NCI-H2029 treated with DMSO at 0.1 percent for 48 hours (cell line): ENCODE measurements at places on chromosomes 1 and 21.

DNA sequence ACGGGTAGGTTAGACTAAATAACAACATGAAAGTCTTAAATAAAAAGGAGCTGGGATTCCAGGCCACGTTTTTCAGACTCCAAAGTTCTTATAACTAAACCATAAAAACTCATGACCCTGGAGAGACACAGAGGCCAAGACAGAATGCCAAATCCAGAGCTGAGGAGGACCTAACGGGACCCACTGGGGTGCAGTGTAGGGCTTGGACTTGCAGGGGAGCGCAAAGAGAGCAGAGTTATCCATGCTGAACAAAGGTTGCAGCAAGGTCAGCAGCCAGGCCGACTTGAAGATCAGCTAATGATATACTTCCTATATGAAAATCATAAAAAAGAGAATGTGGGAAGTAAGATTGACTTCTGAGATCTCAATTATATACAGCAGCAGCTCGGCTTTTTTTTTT, 237.1 kb downstream of the TM2D1 start:
- no peak for DNase-seq

GRCh38 chr1:67134695-67135094, at the start of gene C1orf141:
Gene C1orf141, minus strand, starts transcription at chr1:67134970. Its CDS starts 7,730 bp downstream, at chr1:67127240.
- DNase-seq: no peak

DNA sequence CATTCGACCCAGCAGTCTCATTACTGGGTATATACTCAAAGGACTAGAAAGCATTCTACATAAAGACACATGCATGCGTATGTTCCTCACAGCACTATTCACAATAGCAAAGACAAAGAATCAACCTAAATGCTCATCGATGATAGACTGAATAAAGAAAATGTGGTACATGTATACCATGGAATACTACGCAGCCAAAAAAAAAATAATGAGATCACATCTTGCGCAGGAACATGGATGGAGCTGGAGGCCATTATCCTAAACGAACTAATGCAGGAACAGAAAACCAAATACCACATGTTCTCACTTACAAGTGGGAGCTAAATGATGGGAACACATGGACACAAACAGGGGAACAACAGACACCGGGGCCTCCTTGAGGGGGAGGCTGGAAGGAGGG, 43.7 kb downstream of the ELF3 start:
- DNase-seq: no peak

DNA sequence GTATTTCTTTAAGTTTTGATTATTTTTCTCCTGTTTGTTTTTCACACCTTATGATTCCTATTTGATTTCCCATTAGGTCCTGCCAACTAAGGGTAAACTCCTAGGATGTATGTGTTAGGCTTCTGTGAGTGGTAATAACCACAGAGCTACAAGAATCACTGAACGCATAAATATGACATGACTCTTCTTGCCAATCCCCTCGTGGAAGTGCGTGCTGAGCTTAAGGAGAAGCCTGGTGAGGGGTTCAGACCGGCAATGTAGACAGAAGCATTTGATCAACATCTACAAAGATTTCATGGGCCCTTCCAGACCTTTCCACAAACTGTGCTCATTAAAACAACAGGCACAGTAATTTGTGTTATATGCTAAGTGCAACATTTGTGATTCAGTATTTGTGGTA, 273.8 kb upstream of the SNX7 start:
- no peak for DNase-seq

DNA sequence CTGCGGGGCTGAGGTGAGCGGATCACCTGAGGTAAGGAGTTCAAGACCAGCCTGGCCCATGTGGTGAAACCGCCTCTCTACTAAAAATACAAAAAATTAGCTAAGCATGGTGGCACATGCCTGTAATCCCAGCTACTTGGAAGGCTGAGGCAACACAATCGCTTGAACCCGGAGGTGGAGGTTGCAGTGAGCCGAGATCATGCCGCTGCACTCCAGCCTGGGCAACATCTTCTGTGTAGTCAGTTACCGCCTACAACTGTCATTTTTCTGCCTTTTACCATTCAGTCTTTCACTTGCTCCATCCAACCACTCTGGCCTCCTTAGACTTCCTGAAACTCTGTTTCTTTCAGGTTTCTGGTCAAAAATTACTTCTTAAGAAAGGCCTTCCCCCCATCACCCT, 2.2 kb downstream of the MYCBP start:
- DNase-seq: no peak

GRCh38 chr1:105138458-105138893, 1388.8 kb downstream of the AMY1C start:
- DNase-seq: peak; percentile 42

DNA sequence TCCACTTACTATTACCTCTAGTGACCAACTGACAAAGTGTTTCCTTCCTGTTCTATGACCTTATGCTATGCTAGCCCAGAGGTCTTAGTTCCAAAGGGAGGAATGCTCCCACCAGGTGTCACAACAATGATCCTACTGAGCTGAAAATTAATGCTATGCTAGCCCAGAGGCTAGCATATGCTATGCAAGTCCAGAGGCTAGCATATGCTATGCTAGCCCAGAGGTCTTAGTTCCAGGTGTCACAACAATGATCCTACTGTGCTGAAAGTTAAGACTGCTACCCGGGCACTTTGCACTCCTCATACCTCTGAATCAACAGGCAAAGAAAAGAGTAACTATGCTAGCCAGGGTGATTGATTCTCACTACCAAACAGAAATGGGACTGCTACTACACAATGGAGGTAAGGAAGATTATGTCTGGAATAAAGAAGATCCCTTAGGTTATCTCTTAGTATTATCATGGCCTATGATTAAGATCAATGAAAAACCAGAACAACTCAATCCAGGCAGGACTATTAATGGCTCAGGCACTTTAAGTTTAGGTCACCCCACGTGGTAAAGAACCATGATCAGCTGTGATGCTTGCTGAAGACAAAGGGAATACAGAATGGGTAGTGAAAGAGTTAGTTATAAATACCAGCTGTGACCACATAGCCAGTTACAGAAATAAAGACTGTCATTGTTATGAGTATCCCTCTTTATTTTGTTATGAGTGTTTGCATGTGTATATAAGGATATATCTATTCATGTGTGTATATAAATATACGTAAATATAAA, 114.1 kb downstream of the CSMD2 start:
- DNase-seq: no peak

GRCh38 chr21:45154511-45155508, 80.4 kb downstream of the ADARB1 start:
- no peak for DNase-seq

DNA sequence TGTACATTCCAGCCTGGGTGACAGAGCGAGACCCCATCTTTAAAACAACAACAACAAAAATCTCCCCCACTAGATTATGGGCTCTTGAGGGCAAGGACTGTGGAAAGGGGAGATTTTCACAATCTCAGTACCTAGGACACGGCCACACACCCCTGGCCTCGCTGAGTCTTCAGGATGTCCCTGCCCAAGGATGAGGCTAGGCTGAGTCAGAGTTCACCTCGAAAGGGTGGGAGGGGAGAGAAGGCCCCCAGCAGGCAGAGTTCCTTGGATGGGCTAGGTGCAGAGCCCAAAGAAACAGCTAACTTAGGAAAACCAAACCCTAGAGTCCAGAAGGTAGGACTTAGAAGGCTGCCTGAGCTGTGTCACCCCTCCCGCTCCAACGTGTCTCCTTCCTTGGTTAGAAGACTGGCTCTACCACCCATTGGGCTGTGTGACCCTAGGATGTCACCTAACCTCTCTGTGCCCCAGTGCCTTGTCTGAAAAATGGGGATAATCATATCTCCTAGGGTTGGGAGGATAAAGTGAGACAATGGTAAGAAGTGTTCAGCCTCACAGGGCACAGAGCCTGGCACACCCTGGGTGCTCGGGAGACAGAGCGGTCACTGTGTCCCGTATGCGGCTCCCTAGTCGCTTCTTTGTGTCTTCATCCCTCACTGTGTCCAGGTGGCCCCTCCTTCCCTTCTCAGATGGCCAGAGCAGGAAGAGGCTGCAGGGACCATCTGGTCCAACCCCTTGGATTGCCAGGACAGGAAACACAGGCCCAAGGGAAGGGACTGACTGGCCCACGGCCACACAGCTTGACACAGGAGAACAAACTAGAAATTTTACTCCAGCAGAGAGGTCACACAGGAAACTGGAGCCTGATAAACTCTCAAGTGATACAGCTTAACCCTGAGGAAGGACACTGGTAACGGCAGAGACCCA, 11.2 kb downstream of the TRIM62 start:
- no peak for DNase-seq

GRCh38 chr1:118160806-118161205, 24.2 kb downstream of the SPAG17 start:
- no peak for DNase-seq

DNA sequence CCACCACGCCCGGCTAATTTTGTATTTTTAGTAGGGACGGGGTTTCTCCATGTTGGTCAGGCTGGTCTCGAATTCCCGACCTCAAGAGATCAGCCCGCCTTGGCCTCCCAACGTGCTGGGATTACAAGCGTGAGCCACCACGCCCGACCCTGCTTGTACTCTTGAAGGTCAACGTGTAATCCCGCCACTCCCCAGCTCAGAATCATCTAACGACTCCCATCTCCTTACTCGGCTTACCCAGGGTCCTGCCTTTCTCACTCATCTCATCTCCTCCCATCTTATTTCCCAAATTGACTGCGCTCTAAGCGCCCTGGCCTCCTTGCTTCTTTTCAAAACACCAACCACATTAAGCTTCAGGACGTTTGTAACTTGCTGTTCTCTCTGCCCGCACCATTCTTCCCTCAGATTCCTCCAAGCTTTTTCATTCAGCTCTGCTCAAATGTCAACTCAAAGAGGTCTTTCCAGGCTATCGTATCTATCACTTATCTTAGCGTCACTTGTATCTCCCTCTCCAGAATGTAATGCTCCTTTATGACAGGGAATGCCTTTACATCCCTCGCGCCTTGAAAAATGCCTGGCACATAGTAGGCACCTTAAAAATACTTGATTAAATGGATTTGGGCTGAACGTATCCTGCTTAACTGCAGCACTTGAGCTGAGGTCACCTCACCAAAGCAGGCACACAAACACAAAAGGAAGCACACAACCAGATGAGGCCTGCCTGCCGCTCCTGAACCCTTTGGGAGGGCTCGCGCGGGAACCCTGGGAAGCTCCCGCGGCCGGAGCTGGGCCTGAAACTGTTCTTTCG, 1.4 kb upstream of the USP1 start:
- peak; percentile 83 for DNase-seq

GRCh38 chr1:2443277-2444137, 31.1 kb upstream of the PEX10 start:
- no peak for DNase-seq
